Activated CD8-positive, alpha-beta memory T cell treated with anti-CD3 and anti-CD28 coated beads for 1 hour (primary cell): ENCODE measurements at places on chromosomes 7 and 10.

- DNase-seq, result no peak
Measured at GRCh38 chr7:134350709-134351108, 34.0 kb upstream of the SLC35B4 start.

DNA sequence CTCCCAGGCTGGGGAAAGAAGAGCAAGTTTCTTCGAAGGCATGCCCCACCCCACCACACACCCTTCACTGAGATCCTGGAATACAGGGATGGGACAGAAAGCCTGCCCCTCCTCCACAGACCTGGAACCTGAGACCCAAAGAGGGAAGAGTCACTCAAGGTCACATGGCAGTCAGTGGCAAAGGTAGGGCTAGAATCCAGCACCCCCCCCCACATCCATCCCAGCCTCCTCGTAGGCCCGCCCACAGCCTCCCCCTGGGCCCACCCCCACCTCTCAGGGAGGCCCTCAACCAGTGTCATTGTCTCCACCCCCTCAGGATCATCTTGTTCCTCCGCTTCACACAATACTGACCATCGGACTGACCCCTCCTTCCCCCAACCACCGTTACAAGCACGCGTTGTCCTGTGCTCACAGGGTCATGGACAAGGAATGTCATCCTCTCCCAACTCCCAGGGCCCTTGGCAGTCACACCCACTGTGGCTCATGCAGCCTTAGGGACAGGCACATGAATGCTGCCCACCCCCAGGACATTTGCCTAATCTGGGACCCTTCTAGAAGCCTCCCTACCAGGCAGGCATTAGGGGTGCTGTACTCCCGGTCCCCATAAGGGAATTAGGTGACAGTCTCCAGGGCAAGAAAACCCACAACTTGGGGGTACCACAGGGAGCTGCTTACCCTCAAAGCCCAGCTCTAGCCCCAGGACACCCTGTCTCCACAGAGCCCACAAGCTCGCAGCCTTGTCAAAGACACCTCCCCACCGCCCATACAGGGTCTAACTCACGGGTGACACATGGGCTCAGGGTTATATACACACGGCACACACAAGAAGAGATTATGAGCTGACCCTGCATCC is 1.4 kb downstream of the KCNH2 start:
- DNase-seq, result no peak

DNA sequence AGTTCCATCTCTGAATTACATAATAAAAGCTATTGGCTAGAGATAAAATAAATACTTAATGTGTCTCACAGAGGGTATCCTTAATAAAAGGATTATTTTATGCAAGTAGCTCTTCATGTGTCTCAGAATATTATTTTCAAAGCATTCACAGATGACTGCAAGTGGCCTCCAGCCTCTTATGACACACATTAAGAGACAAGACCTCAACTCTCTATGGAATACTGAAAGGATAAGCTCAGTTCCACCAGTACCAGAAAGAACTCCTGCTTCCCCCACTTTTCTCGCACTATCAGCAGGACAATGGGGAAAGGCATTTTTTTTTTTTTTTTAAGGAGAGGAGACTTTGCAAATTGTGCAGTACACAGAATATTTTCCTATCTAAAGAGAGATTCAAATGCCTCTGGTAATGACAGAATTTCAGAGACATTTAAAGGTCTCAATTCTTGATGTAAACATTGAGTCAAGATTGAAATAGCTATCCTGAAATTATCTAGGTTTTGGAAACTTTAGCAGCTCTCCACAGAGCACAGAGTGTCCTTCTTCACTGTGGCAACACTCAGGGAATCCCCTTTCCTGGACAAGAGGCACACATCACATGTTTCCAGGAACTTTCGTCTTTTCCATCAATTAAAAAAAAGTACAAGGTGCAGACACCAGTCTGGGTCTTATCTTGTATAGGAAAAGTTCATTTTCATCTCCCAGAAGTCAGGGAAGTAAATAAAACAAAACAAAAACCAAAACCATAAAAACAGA is 122.0 kb upstream of the ANK3 start:
- DNase-seq, result no peak

DNA sequence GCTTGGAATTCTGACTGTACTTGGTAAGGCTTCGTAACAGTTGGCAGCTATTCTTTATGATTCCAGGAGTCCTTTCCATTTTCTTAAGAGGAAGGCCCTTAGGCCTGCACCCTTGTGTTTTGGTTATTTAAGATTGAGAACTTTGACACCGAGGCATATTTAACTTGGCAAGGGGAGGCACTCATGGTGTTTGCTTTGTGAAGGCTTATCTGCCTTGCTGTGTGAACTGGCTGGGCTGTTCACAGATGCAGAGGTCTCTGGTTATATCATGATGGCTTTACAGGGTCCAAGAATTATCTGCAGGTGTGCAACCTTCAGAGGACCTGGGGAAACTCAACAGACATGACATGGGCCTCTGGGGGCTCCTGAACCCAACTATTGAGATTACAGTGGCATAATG is 833 bp upstream of the PNLIPRP1 start:
- no peak for DNase-seq

DNA sequence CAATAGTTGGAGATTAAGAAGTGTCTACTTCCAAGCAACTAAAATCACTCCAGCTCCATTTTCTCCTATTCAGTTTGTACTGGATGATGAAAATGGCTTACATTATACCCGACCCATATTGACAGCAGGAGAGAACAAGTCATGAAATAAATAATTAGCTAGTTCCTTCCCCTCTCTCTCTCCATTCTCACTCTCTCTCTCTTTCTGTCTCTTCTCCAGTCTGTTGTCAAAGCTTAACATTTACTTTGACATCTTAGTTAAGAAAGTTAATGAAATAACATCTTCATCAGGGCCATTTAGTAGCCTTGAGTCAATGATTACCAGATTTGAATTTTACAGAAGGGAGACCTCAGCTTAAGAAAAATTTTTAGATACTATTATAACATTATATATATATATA is 138.5 kb downstream of the ARID5B start:
- DNase-seq, result no peak

- DNase-seq, result no peak
Measured at GRCh38 chr7:132941428-132941827, 140.5 kb downstream of the CHCHD3 start.

GRCh38 chr7:98165827-98166667 is 45.2 kb upstream of the BHLHA15 start:
- peak; percentile 24 for DNase-seq

DNA sequence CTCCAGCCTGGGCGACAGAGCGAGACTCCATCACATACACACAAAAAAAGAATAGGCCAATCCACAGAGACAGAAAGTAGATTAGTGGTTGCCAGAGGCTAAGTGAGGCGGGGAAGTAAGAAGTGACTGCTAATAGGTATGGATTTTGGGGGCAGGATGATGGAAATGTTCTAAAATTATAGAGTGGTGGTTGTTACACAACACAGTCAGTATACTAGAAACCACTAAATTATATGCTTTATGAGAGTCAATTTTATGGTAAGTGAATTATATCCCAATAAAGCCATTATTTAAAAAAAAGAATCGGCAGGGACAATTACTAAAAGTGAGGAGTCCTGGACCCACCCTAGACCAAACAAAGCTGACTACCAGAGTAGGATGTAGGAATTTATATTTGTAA is 24.3 kb downstream of the DENND2A start:
- no peak for DNase-seq

- DNase-seq, result no peak
Measured at GRCh38 chr7:43693687-43694398, 35.5 kb downstream of the COA1 start.

DNA sequence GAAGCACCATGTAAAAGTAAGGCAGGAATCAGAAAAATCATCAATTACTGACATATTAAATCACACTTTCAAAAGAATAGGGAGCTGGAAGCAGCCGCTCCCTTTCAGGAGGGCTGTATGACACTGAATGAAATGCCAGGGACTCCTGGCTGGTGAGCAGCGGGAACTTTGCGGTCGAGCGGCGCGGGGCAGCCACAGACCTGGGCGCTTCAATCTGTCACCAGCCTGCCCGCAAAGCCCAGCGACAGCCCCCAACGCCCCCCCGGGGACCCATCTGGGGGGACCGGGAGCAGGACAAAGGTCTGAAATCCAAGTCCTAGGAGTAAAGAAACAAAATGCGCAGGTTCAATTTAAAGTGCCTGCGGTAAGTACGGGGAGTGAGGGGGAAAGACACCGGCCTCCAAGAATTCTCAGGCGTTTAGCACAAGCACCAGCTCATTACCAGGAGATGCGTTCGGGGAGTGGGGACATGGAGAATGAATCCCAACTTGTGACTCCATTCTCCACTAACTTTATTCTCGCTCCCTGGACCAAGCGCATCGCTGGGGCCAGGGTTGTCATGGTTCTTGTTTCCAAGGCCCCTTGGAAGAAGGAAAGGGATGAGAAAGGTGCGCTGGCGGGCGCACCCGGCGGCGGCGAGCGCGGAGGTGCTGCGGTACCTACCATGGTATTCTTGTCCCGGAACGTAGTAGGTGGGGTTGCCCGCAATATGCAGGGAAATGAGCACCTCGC is 824 bp downstream of the RELN start:
- no peak for DNase-seq

- no peak for DNase-seq
Measured at GRCh38 chr7:132113536-132114371, 462.5 kb downstream of the PLXNA4 start.

DNA sequence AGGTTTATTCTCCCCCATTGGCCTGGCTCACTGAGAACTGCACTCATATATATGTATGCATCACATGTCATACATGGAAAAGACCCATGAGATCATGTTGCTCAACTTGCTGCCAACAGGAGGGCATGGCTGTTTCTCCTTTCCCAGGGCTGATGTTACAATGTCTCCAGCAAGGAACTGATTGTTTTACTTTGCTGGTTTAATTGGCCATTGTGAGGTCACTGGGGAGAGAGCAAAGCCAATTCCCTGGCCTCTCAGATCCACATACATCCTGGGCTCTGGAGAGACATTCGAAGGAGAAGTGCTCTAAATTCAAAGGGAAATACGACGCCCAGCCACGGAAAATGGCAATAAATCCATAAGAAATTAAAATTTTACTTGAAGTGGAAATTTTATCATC is 287.8 kb downstream of the WDR11 start:
- no peak for DNase-seq

GRCh38 chr10:43093423-43094076 is 16.7 kb downstream of the RET start:
- DNase-seq, result no peak

GRCh38 chr10:95861386-95861785 is 46.4 kb upstream of the CC2D2B start:
- DNase-seq, result no peak

DNA sequence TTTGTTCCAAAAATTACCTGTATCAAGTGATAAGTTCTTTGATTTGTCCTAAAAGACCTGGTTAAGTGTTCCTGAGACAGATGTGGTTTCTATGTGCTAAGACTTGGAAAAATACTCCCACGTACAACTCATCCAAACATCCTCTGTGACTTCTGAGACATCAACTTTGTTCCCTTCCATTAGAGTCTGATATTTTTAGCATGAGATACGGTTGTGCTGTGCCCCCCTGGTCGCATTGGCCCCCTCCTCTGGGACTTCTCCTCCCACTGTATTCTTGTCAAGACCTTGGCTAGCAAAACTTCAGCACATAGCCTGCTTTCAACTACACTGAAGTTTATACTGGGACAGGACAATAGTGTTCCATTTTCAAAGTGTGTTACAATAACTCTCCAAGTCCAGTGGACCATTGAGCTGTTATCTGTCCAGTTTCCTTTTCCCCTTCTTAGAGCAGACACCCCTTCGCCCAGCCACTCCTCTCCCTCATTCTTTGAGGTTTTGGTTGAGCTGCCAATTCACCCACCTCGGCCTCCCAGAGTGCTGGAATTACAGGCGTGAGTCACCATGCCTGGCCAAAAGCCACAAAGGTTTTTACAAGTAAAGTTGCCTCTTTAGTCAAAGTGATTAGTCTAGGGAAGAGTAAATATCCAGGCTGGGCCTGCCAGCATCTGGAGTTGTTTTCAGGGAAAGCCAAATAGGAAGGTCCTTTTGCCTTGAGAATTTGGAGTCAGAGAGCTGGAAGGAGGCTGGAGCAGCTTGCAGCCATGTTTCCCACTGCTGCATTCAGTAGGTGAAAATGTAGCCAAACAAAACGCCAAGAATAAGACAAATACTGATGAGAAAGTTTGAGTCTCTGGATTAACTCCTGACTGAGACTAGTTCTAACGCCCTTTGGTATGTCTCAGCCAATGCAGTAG is 17.8 kb upstream of the PDLIM1 start:
- no peak for DNase-seq

DNA sequence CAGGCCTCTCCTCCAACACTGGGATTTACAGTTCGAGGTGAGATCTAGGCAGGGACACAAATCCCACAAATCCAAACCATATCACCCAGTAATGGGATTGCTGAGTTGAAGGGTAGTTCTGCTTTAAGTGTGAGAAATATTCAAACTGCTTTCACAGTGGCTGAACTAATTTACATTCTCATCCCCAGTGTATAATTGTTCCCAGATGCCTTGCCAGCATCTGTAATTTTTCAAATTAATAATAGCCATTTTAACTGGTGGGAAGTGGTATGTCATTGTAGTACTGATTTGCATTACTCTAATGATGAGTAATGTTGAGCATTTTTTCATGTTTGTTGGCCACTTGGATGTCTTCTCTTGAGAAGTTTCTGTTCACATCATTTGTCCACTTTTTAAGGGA is 592.8 kb upstream of the GRM3 start:
- no peak for DNase-seq

- no peak for DNase-seq
Measured at GRCh38 chr10:86023931-86024280, 342.7 kb downstream of the GRID1 start.

DNA sequence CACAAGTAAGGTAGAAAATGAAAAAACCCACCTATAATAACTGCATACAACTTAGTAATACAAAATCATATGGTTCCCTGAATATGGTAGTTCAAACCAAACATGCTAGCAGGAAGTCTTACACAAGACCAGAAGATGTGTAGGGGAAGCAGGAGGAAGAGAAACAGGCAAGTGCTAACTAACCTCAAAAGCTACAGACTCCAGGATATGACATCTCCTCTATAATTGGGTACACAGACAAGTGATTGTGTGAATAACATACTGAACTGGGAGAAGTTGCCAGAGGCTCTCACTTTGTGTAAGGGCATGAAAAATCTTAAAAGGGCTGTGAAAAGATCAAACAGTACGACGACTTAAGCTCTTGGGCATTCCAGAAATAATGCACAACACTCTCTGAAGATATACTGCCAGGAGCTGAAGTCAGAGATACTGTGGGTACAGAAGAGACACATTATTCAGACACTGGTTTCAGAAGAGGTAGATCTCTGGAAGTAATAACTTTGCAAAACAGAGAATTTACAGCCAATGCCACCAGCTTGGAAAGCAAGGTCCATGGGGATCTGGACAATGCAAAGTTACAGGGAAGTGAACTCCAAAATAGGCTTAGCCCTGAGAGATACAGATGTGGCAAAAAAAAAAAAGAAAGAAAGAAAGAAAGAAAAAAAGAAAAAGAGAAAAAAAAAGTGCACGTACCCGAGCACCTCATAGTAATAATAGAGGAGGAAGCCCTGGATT is 767.2 kb downstream of the TNS3 start:
- no peak for DNase-seq

DNA sequence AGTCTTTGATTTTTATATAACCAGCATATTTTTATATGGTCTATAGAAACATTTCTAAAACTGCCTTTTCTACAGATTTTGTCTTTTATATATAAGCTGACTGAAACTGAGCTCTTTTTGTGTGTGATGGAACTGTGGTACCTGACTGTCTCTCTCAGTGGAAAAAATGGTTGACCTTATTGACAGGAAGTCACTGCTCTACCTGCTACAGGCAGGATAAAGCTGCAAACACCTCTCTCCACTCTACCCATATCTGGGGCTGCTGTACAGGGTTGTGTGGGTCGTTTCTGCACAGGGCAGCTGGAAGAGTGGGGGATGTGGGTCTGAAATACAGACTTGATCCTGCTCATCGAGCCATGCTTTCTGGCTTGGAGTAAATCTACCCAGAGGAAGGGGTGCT is 48.5 kb downstream of the BBS9 start:
- DNase-seq, result no peak
